ENCODE measurements at places on chromosomes 4 and X.
A peak's percentile ranks its signal among the peaks of the same experiment; 100 is the strongest.

DNA sequence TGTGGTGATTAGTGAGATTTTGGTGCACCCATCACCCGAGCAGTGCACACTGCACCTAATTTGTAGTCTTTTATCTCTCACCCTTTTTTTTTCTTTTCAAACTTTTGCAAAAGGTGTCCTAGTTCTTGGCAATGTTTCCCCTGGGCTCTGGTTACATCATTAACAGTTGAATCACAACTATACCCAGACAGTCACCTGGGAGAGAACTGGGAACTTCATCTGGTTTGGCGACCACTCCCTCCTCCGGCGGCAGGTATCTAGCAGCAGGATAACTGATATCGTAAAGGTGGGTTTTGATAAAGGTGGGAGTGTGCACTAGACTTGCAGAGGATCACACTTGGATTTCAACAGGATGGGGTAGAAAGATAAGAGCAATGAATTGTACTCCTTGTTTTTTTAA lies 140.5 kb downstream of the CHIC2 start:
- no peak overlapping the region for H3K4me3 ChIP-seq
- H3K4me1 ChIP-seq, result no peaks in the 10 kb centered on the region
- H3K36me3 ChIP-seq, result no peaks in the 10 kb centered on the region

GRCh38 chr4:71130827-71131603 lies 137.6 kb downstream of the DCK start:
- H3K4me1 ChIP-seq, result peaks cover 4% of the 10 kb centered on the region
- H3K27me3 ChIP-seq, result no peaks in the 10 kb centered on the region
- no peaks in the 10 kb centered on the region for H3K36me3 ChIP-seq
- DNase-seq, result no peak
- no peak overlapping the region for H3K27ac ChIP-seq

DNA sequence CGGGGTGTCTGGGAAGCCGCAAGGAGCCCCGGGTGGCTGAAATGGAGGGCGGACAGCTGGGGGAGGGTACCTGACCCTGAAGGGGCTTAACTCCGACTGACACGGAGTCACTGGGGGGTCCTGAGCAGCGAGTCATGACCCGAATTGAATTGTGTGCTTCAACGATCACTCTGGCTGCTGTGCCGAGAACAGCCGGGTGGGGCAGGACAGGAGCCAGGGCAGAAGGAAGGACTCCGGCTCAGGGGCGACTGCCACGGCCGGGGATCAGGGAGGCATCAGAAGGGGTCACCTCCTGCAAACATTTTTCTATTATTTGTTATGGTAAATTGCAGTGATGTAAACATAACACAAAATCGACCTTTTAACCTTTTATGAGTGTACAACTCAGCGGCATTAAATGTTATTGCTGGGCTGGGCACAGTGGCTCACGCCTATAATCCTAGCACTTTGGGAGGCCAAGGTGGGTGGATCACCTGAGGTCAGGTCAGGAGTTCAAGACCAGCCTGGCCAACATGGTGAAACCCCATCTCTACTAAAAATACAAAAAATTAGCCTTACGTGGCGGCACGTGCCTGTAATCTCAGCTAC lies 21.6 kb downstream of the ZFYVE28 start:
- no peaks in the 10 kb centered on the region for H3K27me3 ChIP-seq
- H3K36me3 ChIP-seq, result no peaks in the 10 kb centered on the region
- no peak overlapping the region for H3K27ac ChIP-seq
- no peak for DNase-seq
- H3K4me3 ChIP-seq, result no peak overlapping the region

- peaks cover 4% of the 10 kb centered on the region for H3K27me3 ChIP-seq
- H3K27ac ChIP-seq, result peak overlapping the region; percentile 41
- DNase-seq, result no peak
- H3K36me3 ChIP-seq, result no peaks in the 10 kb centered on the region
- H3K4me3 ChIP-seq, result peak overlapping the region; percentile 75
Observed at GRCh38 chrX:24260842-24261550, 52.9 kb downstream of the SUPT20HL2 start.

GRCh38 chr4:155339999-155340398 lies 36.8 kb downstream of the MAP9 start:
- H3K4me1 ChIP-seq, result no peaks in the 10 kb centered on the region
- H3K27ac ChIP-seq, result no peak overlapping the region
- no peaks in the 10 kb centered on the region for H3K36me3 ChIP-seq
- no peak for DNase-seq

GRCh38 chrX:23737413-23737812 lies 5.7 kb downstream of the ACOT9 start:
- H3K27me3 ChIP-seq, result no peaks in the 10 kb centered on the region
- H3K36me3 ChIP-seq, result peaks cover 3% of the 10 kb centered on the region
- H3K4me1 ChIP-seq, result peaks cover 17% of the 10 kb centered on the region
- DNase-seq, result no peak

DNA sequence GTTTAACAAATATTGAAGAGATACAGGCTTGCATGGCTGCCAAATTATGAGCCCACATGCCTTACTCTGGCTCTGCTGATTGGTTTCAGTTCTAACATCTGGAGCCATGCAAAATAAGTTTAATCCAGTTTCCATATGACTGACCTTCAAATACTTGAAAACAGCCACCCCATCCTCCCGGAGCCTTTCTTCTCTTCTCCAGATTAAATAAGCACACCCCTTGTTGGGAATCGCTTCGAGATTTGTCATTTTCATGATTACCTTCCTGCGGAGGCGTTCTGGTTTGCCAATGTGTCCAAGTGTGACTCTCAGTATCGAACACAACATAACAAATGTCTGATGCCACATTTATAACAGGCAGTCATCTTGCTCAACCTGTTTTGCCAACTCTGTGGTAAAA lies 101.6 kb upstream of the JADE1 start:
- DNase-seq, result no peak
- H3K36me3 ChIP-seq, result no peaks in the 10 kb centered on the region
- H3K27me3 ChIP-seq, result no peaks in the 10 kb centered on the region

DNA sequence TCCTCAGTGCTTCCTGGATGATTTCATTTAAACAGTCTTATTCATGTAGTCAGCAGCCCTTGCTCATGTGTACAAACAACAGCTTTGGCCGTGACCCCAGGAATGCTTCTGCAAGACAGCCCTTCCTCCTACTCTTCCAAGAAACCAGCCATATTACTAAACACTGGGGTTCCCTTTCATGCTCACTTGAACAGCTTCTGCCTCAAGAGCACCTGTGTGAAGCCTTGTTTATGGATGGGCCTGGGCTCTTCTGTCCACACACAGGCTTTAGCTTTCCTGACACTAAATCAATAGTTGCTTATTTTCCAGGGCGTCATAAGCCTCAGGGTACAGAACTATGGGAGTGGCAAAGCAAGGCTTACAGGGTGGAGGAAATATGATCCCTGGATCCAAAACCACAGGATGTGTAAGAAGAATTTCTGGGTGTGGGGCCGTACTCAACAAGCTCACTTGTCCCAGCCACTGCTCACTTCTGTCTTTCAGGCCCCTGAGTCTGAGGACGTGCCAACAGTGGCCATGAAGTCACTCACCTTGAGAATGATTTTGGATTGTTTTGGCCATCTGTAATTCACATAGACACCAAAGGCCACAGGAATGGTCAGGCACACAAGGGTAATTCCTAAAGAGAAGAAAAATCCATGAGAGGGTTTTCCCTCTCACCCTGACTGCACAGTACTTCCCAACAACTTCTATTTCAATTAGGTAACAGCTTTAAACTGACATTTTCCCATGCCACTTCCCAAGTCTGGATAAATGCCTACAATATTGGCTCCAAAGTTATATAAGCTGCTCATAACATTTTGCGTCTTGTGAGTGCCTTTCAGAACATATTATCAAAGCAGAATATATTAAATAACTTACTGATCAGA lies 17.7 kb downstream of the SLC10A6 start:
- H3K27ac ChIP-seq, result no peak overlapping the region
- H3K27me3 ChIP-seq, result peaks cover 5% of the 10 kb centered on the region
- DNase-seq, result no peak
- H3K4me1 ChIP-seq, result no peaks in the 10 kb centered on the region

DNA sequence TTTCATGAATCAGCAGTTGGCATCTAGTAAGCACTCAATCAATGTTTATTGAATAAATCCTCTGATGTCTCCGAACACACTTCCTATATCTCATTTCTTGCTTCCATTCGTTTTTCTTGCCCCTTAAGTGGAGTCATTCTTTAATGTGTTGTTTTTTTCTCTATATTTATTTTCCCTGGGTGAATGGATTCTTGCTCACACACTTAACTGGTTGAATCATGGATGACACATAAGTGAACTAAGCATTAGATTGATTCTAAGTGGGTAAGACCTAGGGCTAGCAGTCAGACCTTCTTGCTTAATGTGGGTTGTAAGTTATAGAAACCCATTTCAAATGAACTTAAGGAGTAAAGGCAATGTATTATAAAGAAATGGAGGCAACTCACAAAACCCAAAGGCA lies 111.1 kb downstream of the RTL3 start:
- peaks cover under 1% of the 10 kb centered on the region for H3K36me3 ChIP-seq
- no peaks in the 10 kb centered on the region for H3K4me1 ChIP-seq
- no peaks in the 10 kb centered on the region for H3K27me3 ChIP-seq
- no peak overlapping the region for H3K4me3 ChIP-seq

DNA sequence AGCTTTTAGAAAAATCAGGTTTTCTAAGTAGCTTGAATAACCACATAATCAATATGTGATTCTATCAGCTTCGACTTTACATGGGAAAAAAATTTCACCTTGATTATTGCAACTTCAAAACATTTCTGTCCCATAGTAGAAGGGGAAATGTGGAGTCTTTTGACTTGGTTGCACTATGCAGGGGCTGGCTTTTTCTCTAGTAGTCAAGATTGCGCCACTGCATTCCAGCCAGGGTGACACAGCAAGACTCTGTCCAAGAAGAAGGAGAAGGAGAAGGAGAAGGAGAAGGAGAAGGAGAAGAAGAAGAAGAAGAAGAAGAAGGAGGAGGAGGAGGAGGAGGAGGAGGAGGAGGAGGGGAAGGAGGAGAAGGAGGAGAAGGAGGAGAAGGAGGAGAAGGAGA lies 84.9 kb downstream of the MAML3 start:
- H3K27me3 ChIP-seq, result peaks cover 26% of the 10 kb centered on the region
- no peak for DNase-seq
- H3K4me1 ChIP-seq, result peaks cover 22% of the 10 kb centered on the region
- H3K4me3 ChIP-seq, result no peak overlapping the region

DNA sequence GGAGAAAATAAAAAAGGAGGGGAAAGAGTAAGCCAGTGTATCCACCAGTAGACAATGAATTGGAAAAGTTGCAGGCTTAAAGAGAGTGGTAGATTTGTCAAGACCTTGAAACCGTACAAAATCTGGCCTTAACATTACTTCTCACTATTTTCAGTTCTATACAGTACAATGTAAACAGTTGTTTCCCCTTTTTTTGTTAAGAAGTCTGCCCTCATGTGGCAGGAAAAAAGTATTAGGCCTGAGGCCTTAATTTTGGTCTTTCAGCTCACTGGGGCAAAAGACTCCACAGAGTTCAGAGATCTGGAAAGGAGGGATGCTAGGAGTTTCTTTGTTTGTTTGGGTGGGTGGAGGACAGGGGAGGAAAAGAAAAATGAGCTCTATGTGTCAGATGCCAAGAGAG lies 92.8 kb upstream of the CCDC160 start:
- H3K4me1 ChIP-seq, result no peaks in the 10 kb centered on the region
- peaks cover 9% of the 10 kb centered on the region for H3K27me3 ChIP-seq
- no peak overlapping the region for H3K27ac ChIP-seq
- H3K36me3 ChIP-seq, result peaks cover 2% of the 10 kb centered on the region

DNA sequence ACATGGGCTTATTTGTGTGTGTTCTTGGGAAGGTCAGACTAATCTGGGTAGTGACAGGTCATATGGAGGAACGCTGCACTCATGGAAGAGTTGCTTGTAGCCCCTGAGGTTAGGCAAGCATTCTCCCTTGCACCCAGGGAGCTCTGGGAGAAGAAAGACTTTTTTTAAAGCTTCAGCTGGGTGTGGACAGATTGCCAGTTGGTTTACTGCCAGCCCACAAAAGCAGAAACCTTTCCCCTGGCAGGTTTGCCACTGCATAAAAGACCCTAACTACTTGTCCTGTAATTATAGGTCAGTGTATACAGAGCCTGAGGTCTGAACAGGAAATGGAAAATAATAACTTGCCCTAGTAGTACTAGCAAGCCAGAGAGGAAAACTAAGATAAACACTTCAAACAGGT lies 7.4 kb upstream of the NFKB1 start:
- H3K36me3 ChIP-seq, result no peaks in the 10 kb centered on the region
- H3K4me1 ChIP-seq, result peaks cover 14% of the 10 kb centered on the region
- H3K27me3 ChIP-seq, result no peaks in the 10 kb centered on the region
- DNase-seq, result no peak
- H3K27ac ChIP-seq, result peak overlapping the region; percentile 61

DNA sequence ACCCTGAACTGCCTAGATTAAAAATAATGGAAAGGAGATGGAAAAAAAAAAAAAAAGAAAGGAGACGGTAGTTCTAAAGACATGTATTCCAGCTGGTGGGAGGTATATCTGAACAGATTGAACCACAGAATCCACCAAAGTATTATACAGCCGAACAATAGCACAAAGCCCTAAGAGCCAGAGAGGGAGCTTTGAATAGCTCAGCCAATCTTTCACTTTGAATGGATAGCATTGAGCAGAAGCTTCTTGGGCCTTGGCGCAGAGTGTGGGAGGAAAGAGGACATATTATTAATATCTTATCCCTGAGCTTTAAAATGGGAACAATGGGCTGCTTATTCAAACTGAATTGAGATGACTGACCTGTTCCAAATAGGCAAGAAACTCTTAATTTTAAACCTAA lies 147.8 kb upstream of the PAQR3 start:
- H3K4me1 ChIP-seq, result no peaks in the 10 kb centered on the region
- H3K27ac ChIP-seq, result no peak overlapping the region
- H3K27me3 ChIP-seq, result no peaks in the 10 kb centered on the region
- no peaks in the 10 kb centered on the region for H3K36me3 ChIP-seq
- no peak overlapping the region for H3K4me3 ChIP-seq
- DNase-seq, result no peak

- H3K4me3 ChIP-seq, result no peak overlapping the region
- no peak for DNase-seq
Observed at GRCh38 chr4:145277011-145277410, 96.6 kb upstream of the OTUD4 start.

DNA sequence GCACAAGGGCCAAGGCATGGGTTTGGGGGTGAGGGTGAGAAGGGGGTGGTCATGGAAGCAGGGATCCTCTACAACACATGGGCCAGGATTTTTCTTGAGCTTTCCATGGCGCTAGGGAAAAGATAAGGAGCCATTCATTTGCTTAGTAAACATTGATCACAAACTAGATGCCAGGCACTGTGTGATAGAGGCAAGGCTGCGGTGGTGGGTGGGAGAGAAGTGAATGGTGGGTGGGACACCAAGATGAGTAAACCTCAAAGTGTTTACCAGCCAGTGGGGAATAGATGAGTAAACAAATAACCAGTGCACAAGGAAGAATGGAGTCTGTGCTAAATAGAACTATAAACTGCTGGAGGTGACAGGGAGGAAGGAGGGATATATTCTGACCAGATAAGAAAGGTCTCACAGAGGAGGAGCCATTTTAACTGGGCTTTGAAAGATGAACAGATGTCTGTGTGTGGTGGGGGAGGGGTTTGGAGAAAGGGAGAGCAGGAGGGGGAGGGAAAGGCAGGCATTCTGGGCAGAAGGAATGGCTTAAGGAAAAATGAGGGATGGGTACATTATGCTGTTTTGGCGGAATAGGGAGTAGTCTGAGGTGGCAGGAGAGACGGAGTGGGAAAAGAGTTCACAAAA lies 48.0 kb upstream of the LAS1L start:
- H3K27me3 ChIP-seq, result no peaks in the 10 kb centered on the region
- H3K36me3 ChIP-seq, result no peaks in the 10 kb centered on the region
- peaks cover 4% of the 10 kb centered on the region for H3K4me1 ChIP-seq
- H3K4me3 ChIP-seq, result no peak overlapping the region

- H3K27ac ChIP-seq, result peak overlapping the region; percentile 1
- no peak overlapping the region for H3K4me3 ChIP-seq
- DNase-seq, result no peak
- H3K36me3 ChIP-seq, result no peaks in the 10 kb centered on the region
- H3K4me1 ChIP-seq, result no peaks in the 10 kb centered on the region
Observed at GRCh38 chr4:175671491-175671934, 140.6 kb downstream of the GPM6A start.

- no peak for DNase-seq
- H3K27me3 ChIP-seq, result peaks cover 14% of the 10 kb centered on the region
- H3K27ac ChIP-seq, result no peak overlapping the region
- H3K36me3 ChIP-seq, result no peaks in the 10 kb centered on the region
Observed at GRCh38 chr4:100026066-100026465, 76.0 kb upstream of the H2AZ1 start.

Data from T-helper 17 cell (primary cell).